ENCODE measurements at places on chromosomes 2 and 18.

DNA sequence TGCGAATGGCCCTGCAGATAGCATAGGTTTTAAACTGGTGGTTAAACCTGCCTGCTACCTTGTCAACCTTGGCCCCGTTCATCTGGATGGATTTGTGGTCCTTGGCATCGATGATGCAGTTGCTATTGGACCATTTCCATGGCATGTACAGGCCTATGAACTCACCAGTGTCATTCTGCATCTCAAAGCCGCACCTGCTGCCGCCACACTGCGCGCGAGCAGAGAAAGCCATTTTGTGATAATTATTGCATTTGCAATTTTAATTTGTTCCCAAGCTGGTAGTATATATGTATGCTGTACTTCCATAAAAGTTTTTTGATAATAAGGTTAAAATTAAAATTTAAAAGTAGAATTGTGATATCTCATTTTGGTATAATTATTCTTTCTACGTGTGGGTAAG, 94.8 kb upstream of the UXS1 start:
- no peak for DNase-seq

GRCh38 chr2:2590141-2590540, 259.1 kb upstream of the MYT1L start:
- no peak for DNase-seq

DNA sequence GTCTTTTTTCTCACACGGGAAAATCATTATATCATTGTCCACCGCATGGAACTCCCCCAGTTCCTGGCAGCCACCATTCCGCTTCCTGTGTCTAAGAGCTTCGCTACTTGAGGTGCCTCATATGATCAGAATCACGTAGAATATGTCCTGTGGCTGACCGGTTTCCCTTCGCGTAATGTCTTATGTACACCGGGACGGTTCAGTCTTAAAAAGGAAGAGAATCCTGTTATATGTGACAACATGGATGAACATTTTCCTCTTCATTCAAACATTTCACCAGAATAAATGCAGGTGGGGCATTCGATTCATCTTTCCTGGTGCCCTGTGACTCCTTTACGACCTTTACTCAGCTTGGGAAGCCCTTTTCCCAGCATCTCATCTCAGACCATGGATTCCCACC, 131.7 kb upstream of the TWIST2 start:
- no peak for DNase-seq

DNA sequence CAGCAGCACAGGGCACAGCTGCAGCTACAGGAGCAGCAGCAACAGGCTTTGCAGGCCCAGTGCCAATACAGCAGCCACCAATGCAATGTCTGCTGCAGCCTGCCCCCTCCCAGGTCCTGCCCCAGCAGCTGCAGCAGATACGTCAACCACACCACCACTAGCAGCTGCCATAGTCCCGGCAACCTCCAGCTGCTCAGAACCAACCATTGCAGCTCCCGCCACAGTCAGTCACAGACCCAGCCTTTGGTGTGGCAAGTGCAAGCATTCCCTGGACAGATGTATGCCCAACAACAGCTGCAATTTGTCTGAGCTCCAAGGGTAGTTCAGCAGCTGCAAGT, 53.3 kb upstream of the TUBA3E start:
- no peak for DNase-seq

- no peak for DNase-seq
Observed at GRCh38 chr2:63669596-63669995, 80.8 kb downstream of the MDH1 start.

- no peak for DNase-seq
Observed at GRCh38 chr2:217433522-217433921, 569.3 kb downstream of the TNS1 start.

DNA sequence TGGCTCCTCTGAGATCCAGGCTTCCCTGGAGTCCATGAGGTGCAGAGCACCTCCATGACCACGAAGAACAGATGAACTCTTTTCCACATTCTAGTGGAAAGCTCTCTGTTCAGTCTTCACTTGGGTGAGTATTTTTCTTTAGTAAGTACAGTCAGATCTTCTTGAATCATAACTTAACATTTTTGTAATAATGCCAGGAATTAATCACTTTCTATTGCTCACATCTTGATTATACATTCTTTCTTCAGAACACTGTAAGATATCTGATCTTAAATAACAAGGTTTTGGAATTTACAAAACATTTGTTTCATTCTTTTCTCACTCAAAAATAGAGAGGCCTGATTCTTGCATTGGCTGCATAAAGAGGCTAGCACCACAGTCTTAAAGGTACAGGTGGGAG, 45.4 kb upstream of the RND3 start:
- DNase-seq = no peak

DNA sequence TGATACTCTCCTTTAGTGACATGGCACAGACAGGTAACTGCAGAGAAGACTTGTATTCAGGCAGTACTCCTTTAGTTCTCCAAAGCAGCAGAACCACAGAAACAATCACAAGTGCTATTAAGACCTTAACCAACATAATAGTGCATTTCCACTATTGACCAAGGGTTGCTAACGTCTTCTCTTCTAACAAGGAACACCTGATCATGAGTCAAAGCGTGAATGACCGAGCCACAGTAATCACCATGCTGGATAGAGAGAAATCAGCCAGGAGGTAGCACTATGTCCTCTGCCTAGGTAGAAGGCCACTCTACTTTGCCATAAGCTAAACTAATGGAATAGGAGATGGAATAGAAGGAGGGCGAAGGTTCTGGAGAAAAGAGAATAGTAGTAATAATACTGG, 161.0 kb downstream of the ANKRD44 start:
- DNase-seq = no peak

DNA sequence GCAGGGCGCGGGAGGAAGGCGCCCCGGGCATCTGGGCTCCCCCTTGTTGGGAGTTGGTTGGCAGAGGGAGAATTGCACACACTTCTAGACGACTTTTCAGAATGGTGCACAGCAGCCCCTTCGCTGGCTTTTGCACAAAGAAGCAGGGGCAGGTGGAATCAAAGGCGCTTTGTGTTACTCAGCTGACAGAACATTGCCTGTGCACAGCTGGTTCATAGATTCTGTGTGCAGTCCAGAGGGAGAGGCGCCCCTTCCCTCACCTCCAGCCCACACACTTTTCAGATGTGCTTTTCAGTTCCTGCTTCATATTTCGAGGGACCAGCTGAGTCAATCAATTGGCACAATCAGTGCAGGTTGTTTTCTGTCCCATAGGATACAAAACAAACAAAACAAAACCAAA, 348.4 kb upstream of the RAB12 start:
- DNase-seq = no peak

DNA sequence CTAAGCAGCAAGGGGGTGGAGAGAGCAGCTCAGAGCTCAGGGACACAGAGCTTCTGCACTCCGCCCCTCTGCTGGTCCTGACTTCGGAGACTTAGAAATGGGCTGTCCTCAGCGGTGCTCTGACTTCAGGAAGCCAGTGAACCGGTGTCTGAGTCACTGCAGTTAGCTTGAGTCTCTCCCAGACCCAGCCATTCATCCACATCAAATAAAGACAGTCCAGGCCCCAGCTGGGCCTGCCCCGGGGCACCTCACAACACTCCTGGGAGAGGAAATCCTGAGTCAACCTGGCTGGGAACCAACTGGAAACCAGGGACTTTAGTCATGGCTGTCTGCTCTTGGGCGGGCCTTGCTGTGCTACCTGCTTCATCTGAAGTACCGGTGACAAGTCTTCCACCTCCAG, 5.4 kb upstream of the ITGB6 start:
- no peak for DNase-seq

DNA sequence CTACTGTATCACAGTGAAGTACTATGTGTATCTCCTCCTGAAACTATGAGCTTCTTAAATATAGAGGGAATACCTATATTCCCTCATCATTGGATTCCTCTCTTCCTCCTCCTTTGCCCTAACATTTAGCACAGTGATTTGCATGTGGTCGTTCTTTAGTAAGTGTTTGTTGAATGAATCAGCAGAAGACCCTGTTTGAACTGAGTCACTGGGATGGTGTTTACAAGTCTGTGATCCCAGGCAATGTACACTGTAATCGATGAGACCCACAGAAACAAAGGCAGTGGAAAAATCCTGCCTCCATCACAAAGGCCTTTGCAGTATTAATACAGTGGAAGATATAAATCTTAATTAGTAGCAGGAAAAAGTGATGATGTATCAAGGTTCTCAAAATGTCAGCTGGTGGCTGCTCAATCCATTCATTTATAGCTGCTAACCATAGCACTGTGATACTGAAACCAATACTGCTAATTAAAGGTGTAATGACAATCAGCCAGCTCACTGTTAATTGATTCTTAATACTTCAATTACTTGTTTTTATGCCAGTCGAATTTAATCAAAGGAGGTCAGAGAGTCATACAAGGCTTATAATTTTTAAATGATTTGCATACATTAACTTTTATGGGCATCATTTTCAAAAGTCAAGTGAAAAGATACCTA, 20.8 kb upstream of the MYO3B start:
- no peak for DNase-seq

- DNase-seq = no peak
Observed at GRCh38 chr2:56049233-56049845, 125.8 kb upstream of the EFEMP1 start.

DNA sequence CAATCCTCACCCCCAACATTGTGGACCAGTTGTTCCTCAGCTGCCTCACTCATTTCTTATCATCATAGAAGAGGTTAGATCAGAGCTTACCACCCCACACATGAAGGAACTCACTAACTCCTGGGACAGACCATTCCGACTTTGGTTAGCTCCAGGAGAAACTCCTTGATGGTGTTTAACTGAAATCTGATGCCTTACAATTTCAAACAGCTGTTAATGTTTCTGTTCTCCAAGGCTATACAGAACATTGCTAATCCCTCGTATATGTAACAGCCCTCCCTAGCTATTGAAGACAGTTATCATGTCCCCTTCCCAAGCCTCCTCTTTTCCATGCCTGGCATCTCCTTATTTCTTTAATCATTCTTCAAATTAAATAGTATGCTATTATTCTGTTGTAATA, 14.8 kb downstream of the ERBB4 start:
- no peak for DNase-seq

DNA sequence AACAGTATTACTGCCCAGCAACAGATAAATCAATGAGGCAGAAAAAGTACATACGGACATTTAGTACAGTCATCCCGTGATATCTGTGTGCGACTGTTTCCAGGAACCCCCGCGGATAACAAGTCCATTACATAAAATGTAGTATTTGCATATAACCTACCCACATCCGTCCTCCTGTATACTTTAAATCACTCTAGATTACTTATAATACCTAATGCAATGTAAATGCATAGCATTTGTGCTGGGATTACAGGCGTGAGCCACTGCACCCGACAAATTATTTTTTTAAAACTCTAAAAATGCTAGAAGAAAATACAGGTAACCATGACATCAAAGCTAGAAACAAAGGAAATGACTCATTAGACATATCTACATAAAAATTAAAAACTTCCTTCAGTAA, 91.6 kb downstream of the FAM161A start:
- no peak for DNase-seq

- DNase-seq = no peak
Observed at GRCh38 chr2:195995499-195995898, 73.1 kb downstream of the DNAH7 start.

GRCh38 chr2:23607925-23608324, 222.9 kb downstream of the KLHL29 start:
- no peak for DNase-seq

DNA sequence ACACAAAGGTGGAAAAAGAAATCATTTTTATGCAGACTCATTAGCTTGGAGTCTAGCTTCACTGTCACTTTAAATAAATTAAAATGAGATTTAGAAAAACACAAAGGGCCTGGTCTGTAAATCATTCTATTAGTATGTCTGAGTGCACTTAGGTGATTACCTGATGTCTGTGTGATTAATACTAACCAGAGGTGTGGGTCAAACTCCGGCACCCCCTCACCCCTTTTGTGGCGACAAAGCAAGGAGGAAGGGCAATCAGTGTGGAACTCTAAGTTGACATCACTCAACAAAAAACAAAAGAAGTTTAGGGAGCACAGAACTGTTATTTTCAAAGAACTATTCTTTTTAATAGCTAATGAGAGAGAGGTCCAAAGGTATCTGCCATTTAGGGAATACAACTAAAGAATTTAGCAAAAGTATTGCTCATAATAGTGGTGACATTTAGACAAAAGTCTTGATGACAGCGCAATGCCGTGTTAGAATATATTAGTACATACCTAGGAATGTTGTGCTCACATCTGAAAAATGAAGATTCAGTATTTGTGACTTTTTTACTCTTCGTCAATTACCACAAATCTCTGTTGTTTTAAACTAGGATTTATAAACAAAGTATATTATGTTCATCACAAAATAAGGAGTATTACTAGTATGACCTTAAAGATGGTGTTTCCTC, 66.3 kb downstream of the ZEB2 start:
- DNase-seq = no peak

GRCh38 chr2:156147594-156148330, 184.8 kb downstream of the NR4A2 start:
- DNase-seq = no peak

- no peak for DNase-seq
Observed at GRCh38 chr2:233450864-233451575, 96.7 kb downstream of the DGKD start.

DNA sequence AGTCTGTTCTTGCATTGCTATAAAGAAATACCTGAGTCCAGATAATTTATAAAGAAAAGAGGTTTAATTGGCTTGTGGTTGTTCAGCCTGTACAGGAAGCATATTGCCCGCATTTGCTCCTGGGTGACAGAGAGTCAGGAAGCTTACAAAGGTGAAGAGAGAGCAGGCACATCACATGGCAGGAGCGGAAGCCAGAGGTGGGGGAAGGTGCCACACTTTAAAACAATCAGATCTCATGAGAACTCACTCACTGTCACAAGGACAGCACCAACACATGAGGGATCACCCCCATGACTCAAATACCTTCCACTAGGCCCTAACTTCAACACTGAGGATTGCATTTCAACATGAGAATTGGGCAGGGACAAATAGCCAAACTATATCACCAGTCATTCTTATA, 124.8 kb upstream of the COL5A2 start:
- no peak for DNase-seq

GRCh38 chr2:139836769-139837168, 1056.6 kb upstream of the NXPH2 start:
- no peak for DNase-seq

- DNase-seq = no peak
Observed at GRCh38 chr2:102848366-102848839, 86.6 kb downstream of the TMEM182 start.

- DNase-seq = no peak
Observed at GRCh38 chr2:159799833-159800232, 1.8 kb upstream of the CD302 start.

GRCh38 chr2:182545420-182546167, 118.8 kb upstream of the PDE1A start:
- no peak for DNase-seq

Data from activated CD4-positive, alpha-beta T cell treated with anti-CD3 and anti-CD28 coated beads for 1 hour (primary cell).